ENCODE measurements at places on chromosomes 3 and 15. TPM values are rescaled to one million over a fixed set of nuclear protein-coding genes. Genes with fewer than 3 reads are reported as not detected.

GRCh38 chr3:54830658-54831057, 97.2 kb downstream of the LRTM1 start:
- H3K27ac ChIP-seq, result no peak overlapping the region
- DNase-seq, result peak; percentile 26
- no peaks in the 10 kb centered on the region for H3K27me3 ChIP-seq
- no peaks in the 10 kb centered on the region for H3K36me3 ChIP-seq

DNA sequence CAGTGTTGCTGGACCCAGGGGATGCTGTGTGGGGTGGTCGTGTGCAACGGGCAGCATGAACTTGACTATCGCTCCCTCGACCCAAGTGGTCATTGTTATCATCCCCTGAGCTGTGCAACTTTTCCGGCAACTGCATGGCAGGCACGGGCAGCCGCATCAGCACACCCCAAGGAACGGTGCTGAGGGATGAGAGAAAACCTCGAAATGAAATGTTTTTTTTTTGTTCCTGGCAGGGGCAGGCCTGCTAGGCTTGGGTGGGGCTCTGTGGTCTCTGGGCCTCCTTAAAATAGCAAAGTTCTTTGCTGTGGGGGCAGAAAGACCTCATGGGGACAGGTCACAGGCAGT, 51.4 kb downstream of the CORO2B start:
- no peak for DNase-seq
- peaks cover 4% of the 10 kb centered on the region for H3K27me3 ChIP-seq
- H3K4me3 ChIP-seq, result no peak overlapping the region
- H3K27ac ChIP-seq, result no peak overlapping the region

DNA sequence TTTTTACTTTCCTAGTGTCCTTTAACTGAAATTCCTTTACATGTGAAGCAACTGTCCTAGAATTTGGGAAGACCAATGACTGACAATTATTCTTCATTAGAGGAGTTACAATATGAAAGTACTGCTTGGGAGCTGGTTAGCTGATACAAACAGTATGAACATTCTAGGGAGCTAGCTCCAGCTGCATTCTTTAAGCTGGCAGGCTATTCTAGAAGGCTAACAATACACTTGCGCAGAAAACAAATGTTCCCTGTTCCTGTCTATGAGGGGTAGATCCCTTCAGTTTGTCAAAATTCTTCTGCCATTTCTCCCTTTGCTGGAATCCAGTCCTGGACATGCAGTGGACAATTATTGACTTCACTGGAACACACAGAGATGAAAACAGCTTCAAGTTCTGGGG, 60.2 kb upstream of the NANOGP8 start:
- peaks cover 3% of the 10 kb centered on the region for H3K27me3 ChIP-seq
- H3K36me3 ChIP-seq, result no peaks in the 10 kb centered on the region
- no peak overlapping the region for H3K27ac ChIP-seq
- DNase-seq, result no peak

- DNase-seq, result no peak
- H3K27me3 ChIP-seq, result no peaks in the 10 kb centered on the region
- H3K4me3 ChIP-seq, result no peak overlapping the region
Observed at GRCh38 chr3:66415867-66416428, 84.9 kb downstream of the LRIG1 start.

- no peaks in the 10 kb centered on the region for H3K27me3 ChIP-seq
- H3K36me3 ChIP-seq, result no peaks in the 10 kb centered on the region
- no peak overlapping the region for H3K27ac ChIP-seq
Observed at GRCh38 chr3:183307749-183308148, 54.7 kb downstream of the B3GNT5 start.

DNA sequence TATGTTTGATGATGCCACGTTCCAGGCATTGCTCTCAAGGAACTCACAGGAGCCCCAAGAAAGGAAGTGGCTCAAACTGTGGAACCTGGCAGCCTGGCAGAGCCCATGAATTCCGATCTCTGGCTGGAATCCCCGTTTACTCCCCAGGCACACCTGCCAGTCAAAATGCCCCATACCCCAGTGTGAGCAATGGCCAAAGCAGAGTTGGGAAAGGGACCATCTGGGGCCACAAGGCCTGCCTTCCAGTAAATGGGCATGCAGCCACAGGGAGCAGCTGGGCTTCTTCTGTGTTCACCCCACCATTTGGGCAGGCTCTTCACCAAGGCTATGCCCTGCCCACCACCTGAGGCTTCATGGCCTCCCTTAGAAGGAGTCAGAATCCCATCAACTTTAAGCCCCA, 257.0 kb upstream of the GOLGA6L4 start:
- H3K4me1 ChIP-seq, result no peaks in the 10 kb centered on the region
- no peaks in the 10 kb centered on the region for H3K27me3 ChIP-seq
- no peak overlapping the region for H3K4me3 ChIP-seq
- DNase-seq, result no peak
- no peak overlapping the region for H3K27ac ChIP-seq

GRCh38 chr3:64806668-64807605, 119.1 kb upstream of the ADAMTS9 start:
- no peaks in the 10 kb centered on the region for H3K4me1 ChIP-seq
- no peak for DNase-seq

GRCh38 chr3:146052791-146053310, 108.1 kb downstream of the PLOD2 start:
- no peaks in the 10 kb centered on the region for H3K27me3 ChIP-seq
- H3K36me3 ChIP-seq, result no peaks in the 10 kb centered on the region
- no peak for DNase-seq
- H3K27ac ChIP-seq, result no peak overlapping the region
- H3K4me3 ChIP-seq, result no peak overlapping the region

GRCh38 chr15:70025413-70026296, 72.1 kb downstream of the TLE3 start:
- H3K36me3 ChIP-seq, result peaks cover 5% of the 10 kb centered on the region
- no peak for DNase-seq
- peaks cover 31% of the 10 kb centered on the region for H3K4me1 ChIP-seq
- H3K4me3 ChIP-seq, result no peak overlapping the region
- H3K27ac ChIP-seq, result peak overlapping the region; percentile 38

DNA sequence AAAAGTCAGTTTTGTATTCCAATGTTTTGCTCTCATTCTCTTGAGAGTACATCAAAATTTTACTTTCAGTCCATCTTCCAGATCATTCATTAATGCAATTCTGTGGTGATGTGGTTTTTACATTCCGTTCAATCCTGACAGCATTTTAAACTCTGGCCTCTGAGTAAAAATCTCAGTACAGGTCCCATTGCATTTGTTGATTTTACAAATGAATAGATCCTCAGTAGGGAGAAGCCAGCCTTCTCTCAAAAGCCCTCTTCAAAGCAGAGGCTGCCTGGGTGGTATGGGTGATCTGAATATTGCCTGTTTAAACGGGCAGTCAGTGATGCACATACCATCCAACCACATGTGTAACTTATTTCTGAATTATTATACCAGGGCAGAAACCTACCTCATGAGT, 72.5 kb upstream of the TSC22D2 start:
- no peak overlapping the region for H3K4me3 ChIP-seq
- no peak overlapping the region for H3K27ac ChIP-seq
- H3K4me1 ChIP-seq, result no peaks in the 10 kb centered on the region
- peaks cover 17% of the 10 kb centered on the region for H3K27me3 ChIP-seq
- no peaks in the 10 kb centered on the region for H3K36me3 ChIP-seq

DNA sequence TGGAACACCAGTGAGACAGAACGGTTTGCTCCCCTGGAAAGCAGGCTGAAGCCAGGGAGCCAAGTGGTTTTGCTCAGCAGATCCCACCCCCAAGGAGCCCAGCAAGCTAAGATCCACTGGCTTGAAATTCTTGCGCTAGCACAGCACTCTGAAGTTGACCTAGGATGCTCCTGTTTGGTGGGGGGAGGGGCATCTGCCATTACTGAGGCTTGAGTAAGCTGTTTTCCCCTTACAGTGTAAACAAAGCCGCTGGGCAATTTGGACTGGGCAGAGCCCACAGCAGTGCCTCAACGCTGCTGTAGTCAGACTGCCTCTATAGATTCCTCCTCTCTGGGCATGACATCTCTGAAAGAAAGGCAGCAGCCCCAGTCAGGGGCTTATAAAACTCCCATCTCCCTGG, 241.4 kb downstream of the GABRB3 start:
- H3K36me3 ChIP-seq, result no peaks in the 10 kb centered on the region
- no peak overlapping the region for H3K4me3 ChIP-seq
- H3K27me3 ChIP-seq, result no peaks in the 10 kb centered on the region
- no peak for DNase-seq

DNA sequence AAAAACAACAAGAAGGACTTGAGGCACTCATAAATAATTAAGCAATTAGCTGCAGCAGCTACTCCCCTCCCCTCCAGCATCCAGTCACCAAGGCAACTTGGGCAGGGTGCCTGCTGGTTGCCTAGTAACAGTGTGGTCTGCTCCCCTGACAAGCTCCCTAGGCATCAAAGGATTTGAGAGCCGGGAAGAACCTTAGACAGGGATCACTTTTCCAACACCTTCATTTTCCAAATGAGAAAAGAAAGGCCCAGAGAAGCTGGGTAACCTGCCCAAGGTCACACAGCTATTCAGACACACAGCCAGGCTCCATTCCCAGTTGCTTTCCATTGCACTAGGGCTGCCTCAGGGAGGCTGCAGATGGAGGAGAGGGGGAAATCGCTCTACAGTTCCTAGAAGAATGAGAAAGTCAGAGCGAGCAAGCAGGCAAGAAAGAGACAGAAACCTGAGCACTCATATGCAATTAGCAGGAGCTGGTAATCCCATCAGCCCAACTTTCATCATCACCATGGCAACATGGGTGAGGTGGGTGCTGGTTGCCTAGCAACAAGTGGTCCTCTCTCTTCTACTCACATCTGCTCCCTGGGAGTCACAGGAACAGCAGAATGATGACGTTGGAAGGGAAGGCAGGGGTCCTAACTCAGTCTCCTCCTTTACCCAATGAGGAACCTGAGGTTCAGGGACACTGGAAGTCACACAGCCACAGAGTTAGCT, 3.6 kb upstream of the EIF4E3 start:
- H3K4me1 ChIP-seq, result peaks cover 49% of the 10 kb centered on the region
- H3K36me3 ChIP-seq, result peaks cover 12% of the 10 kb centered on the region
- H3K27ac ChIP-seq, result no peak overlapping the region
- peak; percentile 54 for DNase-seq
- H3K27me3 ChIP-seq, result no peaks in the 10 kb centered on the region

DNA sequence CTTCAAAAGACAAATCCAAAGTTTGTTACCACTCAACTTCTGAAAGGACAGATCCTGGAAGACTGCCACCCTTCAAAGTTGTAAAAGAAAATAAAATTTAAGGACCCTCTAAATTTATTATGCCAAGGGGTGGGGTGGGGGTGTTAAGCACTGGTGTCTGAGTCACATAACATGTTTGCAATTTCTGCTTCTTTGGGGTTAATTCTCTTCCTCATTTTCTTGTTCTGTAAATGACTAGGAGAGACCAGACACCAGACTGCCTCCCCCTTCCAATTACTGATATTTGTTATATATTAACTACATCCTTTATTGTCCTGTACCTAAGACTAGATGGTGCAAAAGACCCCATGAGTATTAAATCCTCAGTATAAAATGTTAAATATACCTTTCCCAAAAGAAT, 242.8 kb downstream of the ZNF385D start:
- H3K36me3 ChIP-seq, result no peaks in the 10 kb centered on the region
- no peak overlapping the region for H3K4me3 ChIP-seq
- no peaks in the 10 kb centered on the region for H3K4me1 ChIP-seq
- DNase-seq, result no peak

DNA sequence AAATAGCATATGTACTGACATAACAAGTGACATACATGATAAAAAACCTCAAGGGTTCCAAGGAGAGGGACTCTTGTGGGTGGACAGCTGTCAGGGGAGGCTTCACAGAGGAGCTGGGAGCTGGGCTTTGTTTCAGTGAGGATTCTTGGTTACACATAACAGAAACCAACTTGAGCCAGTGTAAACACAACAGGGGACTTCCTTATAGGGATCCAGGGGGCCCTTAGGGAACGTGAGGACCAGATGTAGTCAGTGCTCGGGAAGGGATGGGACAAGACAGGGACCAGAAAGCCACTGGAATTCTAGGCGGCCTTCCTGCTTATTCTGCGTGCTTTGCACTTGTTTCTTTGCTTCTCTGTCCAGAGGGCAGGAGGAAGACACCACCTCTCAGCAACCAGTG, 34.9 kb downstream of the SNAPC5 start:
- peaks cover 13% of the 10 kb centered on the region for H3K4me1 ChIP-seq
- no peak overlapping the region for H3K27ac ChIP-seq
- H3K36me3 ChIP-seq, result peaks cover 51% of the 10 kb centered on the region
- no peak for DNase-seq
- H3K27me3 ChIP-seq, result no peaks in the 10 kb centered on the region
- no peak overlapping the region for H3K4me3 ChIP-seq

The PLA2G4E gene
- not detected for total RNA-seq

The FGD5 gene
- total RNA-seq, result 0.15 TPM

The KBTBD13 gene
- total RNA-seq, result not detected

The XIRP1 gene
- not detected for total RNA-seq

The SLC35G2 gene
- total RNA-seq, result 0.12 TPM

The GOLGA6B gene
- total RNA-seq, result not detected

The RNU5B-1 gene
- 36.1 TPM for total RNA-seq
